Omental fat pad (tissue), 4 donors: ENCODE measurements at places on chromosomes 12 and 14.

GRCh38 chr14:104388541-104389325, 190.8 kb upstream of the C14orf180 start:
- no peak for DNase-seq

GRCh38 chr12:65407388-65408149, 129.1 kb downstream of the MSRB3 start:
- no peak for DNase-seq

- no peak for DNase-seq
Measured at GRCh38 chr14:55581342-55581771, 1.4 kb downstream of the KTN1 start.

DNA sequence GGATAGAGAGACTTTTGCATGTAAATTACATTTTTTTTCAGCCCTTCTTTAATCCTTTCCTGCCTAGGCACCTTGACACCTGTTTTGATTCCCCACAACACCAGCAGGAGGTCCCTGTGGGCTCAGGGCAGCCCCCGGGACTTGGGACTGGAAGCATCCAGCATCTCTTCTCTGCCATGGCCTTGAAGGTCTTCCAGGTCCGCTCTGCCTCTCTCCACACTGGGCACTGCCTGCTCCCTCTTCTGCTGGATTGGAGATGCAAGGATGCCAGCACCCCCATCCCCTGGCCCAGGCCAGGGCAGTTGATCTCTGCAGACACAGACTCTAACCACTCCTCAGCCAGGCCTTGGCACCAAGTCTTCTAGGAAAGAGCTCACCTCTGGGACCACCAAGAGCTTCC, 134.5 kb upstream of the C14orf180 start:
- DNase-seq = no peak

- DNase-seq = no peak
Measured at GRCh38 chr12:94277426-94278000, 129.1 kb downstream of the PLXNC1 start.

GRCh38 chr14:102096569-102097188, 9.8 kb upstream of the HSP90AA1 start:
- peak; percentile 99 for DNase-seq

DNA sequence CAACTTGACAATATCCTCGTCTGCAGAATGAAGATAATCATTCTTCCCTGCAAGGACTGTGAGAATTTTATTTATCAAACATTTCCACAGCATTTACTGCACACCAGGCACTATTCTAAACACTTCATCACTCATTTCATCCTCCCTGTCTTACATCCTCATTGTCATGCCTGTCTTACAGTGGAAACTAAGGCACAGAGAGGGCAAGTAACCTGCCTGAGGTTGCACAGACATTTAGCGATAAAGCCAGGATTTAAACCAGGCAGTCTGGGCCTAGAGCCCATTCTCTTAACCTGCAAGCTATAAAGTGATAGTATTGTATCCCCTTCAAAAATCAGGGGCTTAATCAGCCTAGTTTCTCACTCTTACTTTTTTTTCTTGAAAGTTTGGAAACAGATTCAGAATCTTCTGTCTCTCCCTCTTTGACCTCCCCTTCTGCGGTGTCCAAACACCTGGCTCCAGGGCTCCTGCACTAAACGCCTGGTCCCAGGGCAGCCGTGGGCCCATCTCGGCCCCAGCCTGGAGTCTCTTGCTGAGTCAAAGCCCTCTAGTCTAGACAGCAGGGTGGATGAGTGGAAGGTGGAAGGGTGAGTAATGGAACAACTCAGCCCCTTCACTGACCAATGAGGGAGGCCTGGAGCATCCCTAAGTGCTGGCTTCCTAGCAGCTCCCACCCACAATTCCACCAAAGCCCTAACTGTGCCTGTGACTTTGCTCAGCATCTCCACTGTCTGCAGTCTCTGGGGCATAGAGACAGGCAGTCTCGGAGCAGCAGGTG, 12.5 kb downstream of the ISM2 start:
- no peak for DNase-seq
